NCI-H2029 treated with DMSO at 0.1 percent for 48 hours (cell line): ENCODE measurements at places on chromosomes 2 and 18.
A peak's percentile ranks its signal among the peaks of the same experiment; 100 is the strongest.

GRCh38 chr2:7145707-7146106 lies 228.5 kb downstream of the RNF144A start:
- no peak for DNase-seq

- DNase-seq, result no peak
Measured at GRCh38 chr18:52875725-52876124, 535.7 kb downstream of the DCC start.

- DNase-seq, result no peak
Measured at GRCh38 chr2:145399131-145399530, 879.2 kb upstream of the ZEB2 start.

DNA sequence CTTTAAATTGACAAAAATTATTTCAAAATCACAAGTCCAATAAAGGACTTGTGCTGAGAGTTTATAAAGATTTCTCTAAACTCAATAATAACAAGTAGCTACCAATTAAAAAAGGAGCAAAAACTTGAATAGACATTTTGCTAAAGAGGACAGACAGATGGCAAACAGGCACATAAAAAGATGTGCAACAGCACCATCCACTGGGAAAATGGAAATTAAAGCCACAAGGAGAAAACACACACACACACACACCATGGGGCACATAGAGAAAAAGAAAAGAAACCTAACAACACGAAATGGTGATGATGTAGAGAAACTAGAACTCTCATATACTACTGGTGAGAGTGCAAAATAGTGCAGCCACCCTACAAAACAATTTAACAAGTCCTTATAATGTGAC lies 12.6 kb upstream of the SLC9A4 start:
- DNase-seq, result no peak

- DNase-seq, result peak; percentile 76
Measured at GRCh38 chr2:83081826-83082690, 1377.0 kb downstream of the SUCLG1 start.

DNA sequence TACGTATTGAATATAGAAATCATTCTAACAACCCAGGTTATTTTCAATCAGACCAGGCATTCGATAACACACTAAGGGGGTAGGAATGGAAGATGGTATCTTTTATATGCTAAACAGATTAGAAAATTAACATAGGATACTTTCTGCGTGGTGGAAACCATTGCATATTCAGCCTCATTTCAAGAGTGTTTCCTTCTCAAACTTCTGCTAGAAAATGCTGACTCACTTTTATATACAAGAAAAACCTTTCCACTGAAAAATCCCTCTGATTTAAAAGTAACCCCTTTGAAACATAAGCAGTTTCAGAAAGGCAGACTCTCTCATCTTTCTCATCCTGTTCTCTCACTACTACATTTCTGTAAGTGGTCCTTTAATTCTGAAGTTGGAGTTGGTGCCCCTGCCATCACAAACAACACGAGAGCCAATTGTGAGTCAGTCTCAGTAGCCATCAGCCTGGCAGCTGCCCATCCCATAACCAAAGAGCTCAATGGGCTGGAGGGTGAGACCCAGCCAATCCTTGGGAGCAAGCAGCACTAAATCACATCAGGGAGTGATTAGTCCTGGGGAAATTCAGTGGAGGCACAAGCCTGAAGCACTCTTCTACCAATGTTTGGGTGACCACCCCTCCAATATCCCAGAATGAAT lies 343.1 kb downstream of the CELF4 start:
- no peak for DNase-seq

DNA sequence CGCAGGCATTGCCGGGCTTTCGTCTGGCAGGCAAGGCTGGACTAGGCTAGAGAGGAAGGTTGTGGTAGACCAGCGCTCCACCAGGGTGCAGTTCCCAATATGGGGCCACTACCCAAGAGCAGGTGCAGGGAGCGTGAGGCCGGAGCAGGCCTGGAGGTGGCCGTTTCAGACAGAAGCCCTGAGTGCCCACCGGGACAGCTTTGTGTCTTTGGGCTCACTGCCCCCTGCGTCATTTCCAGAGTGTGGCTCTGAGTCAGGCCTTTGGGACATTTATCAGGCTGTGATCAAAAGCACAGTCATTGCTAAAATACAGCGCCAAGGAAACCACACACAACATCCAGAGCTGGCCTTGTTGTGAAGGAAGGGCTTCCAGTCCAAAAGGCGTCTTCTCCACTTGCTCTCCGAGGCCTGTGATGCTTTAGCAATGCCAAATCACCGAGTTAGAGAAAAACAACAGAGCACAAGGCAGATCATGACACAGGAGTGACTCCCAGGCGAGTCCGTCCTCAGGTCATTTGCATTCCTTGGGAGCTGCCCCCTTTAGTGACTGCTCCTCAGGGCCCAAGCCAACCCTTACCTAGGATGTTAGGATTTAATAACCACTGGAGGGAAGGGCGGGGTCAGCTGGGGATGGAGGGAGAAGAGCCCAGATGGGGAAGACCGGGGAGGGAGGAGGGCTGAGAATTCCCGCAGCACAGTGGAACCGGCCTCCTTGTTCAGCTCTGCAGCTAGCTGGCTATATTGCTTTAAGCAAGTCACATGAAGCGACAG lies 42.3 kb downstream of the RFX8 start:
- DNase-seq, result no peak

DNA sequence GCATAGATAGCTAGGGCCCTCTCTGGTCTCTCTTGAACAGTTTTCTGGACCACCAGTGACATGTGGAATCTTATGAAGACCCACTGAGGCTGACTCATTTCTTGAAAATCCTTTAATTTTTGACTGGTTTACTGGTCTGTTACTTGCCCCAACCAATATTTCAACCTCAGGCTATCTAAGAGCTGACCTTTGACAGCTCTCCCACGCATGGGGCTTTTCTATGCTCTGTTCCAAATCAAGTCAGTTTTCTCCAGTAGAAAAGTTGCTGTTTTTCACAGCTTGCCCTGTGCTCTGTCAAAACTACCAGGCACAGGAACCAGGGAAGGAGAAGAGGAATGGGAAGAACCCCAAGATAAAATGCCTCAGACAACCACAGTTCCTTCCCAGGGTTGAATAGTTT lies 46.0 kb upstream of the MTIF2 start:
- no peak for DNase-seq

GRCh38 chr2:120683701-120684100 lies 52.0 kb upstream of the GLI2 start:
- DNase-seq, result no peak

DNA sequence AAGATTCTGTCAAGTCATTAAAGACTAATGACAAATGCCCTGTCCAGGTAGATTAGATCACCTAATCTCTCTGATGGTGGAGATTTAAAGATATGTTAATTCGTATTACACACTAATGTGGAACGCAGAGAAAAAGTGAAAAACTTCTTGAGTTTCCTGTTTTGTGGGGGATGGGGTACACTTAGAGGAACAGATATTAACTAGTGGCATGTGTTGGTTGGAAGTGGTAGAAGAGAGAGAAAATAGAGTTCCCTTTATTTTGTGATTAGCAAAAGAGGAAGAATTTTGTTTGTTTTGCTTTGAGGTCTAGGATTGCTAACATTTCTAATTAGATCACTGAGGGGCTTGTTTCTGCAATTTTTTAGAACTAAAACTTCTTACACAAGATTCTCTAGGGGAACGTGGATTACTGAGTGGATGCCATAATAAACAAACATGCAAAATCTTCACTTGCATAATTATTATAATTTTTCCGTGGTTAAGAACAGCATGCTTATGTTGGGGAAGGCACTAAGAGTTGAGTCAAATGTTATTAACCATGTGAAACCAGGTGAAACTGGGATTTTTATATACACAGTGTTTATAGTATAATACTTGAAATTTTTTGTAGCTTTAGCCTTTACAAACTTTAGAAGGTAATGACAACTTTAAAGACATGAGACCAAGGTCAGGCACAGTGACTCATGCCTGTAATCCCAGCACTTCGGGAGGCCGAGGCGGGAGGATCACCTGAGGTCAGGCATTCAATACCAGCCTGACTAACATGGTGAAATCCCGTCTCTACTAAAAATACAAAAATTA lies 97.4 kb upstream of the STK17B start:
- DNase-seq, result no peak

- DNase-seq, result no peak
Measured at GRCh38 chr2:66271777-66272176, 163.1 kb upstream of the MEIS1 start.

DNA sequence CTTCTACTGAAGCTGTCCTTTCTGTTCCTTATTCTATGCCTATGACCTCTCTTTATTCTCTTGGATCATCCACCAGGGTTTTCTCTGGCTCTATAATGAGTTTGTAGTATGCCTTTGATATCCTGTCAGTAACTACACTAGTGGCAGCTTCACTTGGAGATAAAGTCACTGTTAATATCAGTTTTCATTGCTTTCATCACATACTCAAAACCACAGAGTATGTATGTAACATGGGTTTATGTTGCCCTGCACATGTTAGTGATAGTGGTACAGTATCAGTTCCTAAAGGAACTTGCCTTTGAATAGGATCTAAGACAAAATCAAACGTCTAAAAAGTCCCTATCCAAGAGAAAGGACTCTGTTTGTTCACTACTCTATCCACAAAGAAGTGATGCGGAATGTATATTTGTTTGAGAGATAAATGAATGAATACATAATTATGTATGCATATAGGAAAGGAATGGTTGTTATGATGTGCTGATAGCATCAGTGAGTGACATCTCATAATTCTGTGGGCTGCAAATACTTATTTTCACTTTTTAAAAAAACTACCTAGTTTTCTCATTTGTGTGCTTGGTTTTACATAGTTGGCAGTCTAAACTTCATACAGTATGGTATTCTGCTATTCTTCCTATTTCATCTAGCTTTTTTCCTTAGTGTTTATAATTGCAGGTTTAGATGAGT lies 45.1 kb downstream of the TET3 start:
- DNase-seq, result no peak
